ENCODE measurements at places on chromosomes 13 and 19. TPM values are rescaled to one million over a fixed set of nuclear protein-coding genes. Genes with fewer than 3 reads are reported as not detected.

GRCh38 chr13:33441015-33441414, 155.5 kb upstream of the STARD13 start:
- DNase-seq: peak; percentile 3

DNA sequence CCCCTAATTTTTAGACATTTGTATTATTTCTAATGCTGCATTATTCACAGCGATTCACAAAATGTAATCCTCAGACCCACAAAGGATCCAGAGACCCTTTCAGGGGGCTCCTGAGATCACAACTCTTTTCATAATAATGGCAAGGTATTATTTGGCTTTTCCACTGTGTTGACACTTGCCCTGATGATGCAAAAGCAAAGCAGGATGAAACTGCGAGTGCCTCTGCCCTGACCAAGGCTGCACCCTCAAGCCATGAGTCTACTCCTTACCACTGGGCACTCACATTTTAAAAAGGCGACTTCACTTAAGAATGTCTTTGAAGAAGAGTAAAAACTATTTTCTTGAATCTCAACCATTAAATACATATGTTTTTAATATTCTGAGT, 11.4 kb downstream of the ELF1 start:
- DNase-seq: no peak

GRCh38 chr19:49149652-49150105, 5.5 kb downstream of the HRC start:
- peak; percentile 82 for DNase-seq

Gene HNRNPA1L2
- 6.2 TPM for polyA plus RNA-seq

Gene TNFSF9
- polyA plus RNA-seq: 16.7 TPM

Gene PGLYRP1
- polyA plus RNA-seq: not detected

Measured in A549 (cell line).